ENCODE measurements at places on chromosomes 7 and 10. TPM values are rescaled to one million over a fixed set of nuclear protein-coding genes. Genes with fewer than 3 reads are reported as not detected.

GRCh38 chr10:60967260-60967659, 23.3 kb upstream of the RHOBTB1 start:
- ATAC-seq, result no peak

GRCh38 chr7:50246551-50246950, 58.0 kb upstream of the IKZF1 start:
- ATAC-seq, result no peak

DNA sequence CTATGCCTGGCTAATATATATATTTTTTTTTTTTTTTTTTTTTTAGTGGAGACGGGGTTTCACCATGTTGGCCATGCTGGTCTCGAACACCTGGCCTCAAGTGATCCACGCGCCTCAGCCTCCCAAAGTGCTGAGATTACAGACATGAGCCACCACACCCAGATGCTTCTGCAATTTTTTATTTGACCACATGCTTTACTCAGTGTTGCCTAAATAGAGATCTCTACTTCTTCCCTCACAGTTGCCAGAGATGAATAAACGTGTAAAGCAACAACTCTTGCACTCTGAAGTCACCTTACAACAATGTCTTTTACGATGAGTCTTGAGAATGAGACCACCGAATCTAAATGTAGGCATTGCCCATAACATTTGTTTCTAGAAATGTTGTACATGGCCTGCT, 107.9 kb upstream of the FRMD4A start:
- no peak for ATAC-seq

DNA sequence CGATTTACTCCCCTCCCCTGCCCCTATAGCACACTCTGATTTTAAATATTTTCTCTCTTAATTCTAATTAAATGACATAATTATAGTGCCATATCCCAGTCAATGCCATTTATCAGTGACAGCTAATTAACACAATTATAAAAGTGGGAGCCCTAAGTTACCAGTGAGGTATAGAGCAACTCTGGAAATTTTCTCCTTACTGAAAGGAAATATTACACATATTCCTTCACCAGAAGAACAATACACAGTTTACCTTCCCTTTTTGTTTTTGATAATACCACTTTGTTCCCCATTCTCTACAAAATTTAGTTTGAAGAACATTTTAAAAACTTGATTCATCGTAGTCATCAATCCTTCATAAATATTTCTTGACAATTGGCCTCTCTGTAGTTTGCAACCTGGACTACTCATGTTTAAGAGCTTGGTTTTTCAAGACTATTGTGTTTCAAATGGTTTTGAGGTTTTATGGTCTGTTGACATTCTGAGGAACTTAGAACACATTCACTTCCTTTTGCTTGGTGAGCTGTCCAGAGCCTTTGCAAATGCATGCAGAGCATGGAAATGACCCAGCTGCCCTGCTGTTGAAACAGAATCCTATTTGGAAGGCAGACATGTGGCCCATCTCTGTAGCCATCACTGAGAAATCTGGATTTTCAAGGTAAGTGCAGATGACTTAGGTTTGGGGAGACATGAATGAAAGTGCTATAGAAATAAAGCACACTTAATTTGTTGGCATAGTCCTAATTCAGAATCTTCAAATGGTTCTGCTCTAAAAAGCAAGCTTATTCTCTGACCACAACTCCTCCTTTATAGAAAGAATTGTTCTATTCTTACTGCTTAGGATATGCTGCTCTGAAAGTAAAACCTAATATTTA, at the start of gene GPR141:
TSS of gene GPR141 (plus strand) at position 521 of the 875 bp plus-strand sequence. CDS start 56,628 bp downstream, outside the sequence.
- ATAC-seq, result peak; percentile 25

DNA sequence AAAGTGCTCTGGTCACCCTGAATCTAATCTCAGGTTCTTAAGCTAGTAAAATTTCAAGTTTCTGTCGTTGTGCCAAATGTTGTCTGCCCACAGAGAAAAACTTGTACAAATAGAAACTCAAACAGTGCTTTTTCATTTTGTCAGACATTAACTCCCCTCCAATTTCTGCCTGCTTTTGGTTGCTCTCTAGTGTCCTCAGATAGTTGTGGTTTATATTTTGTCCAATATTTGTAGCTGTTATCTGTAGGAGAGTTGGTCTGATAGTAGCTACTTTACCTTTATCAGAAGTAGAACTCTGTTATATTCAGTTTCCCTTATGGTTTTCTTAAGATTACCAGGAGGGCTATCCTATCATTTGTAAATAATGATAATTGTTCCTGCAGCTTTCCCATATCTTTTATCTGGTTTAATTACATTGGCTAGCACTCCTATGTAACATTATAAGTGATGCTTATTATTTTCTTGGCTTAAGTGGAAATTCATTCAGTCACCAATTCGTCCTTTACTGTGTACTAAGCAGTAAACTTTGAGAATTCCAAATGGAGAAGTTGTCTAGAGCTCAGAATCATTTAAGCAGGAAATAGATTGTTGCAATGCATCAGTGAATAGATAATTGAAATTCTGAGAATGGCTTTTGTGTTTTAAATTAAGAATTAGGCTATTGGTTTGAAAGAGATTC, 91.0 kb downstream of the ANKIB1 start:
- ATAC-seq, result no peak

DNA sequence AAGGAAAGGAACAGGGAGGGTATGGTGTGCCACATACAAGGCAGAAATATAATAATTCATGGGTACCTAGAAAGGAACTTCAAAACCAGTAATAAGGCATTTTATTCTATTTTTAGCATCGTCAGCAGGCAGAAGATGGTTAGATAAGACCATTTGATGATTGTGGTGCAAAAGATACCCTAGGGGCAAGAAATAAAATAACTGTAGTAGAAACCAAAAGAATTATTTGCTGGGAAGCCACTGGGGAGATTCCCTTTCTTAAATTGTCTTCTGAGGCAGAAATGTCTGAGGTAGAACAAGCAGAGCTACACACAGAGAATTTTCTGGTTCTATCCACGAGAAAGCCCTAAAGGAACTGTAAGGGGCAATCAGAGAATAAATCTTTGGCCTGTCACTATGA, 64.3 kb upstream of the PCGF5 start:
- ATAC-seq, result no peak

DNA sequence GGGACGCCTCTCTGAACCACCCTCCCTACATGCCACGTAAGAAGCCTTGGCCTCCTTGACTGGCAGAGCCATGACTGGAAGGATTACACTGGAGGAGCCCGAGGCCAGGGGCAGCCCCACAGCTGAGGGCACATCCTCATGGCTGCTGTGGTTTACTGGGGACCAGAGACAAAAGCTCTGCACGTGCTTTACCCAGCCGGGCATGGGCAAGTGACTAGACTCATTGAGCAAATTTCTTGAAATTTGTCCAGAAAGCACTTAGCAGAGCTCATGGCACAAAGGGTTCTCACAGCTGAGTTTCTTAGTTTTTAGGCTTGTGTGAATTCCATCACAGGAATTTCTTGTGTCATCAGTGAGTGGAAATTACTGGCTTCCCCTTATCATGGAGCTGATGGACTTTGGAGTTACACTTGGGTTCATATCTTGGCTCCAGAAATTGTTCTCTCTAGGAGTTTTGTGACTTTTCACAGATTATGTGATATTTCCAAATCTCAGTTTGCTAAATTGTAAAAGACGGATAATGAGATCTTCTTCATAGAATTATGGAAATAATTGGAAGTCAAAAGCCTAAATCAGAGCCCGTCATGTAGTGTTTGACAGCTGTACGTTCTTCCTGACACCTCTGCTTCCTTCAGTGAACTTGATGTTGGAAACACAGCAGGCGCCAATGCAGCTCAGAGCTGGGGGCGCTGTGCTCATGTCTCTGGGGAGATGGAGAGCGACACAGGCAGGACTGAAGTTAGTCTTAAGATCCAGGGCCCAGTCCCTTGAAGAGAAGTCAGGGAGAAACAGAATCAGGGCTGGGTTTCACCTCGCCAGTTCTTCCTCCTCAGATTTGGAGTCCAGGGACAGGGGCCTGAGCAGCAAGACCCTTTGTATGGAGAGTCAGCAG, 47.7 kb upstream of the MGAM2 start:
- ATAC-seq, result no peak

DNA sequence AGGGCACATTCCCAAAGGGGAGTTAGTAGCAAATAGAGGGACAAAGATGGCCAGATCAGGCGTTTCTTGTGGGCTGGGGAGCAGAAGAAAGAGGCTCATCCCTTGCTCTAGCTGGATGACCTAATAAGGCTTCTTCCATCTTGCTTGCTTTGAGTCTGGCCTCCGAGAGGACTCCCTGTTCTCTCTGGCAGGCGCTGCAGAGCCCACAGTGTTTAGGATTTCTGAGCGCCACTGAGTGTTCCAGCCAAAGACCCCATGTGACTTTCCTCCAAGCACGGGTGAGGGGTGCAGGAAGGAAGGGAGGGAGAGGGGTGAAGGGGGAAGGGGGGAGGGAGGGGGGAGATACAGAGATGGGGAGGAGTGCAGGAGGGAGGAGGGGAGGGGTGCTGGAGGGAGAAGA, 203.8 kb upstream of the SVIL start:
- no peak for ATAC-seq

DNA sequence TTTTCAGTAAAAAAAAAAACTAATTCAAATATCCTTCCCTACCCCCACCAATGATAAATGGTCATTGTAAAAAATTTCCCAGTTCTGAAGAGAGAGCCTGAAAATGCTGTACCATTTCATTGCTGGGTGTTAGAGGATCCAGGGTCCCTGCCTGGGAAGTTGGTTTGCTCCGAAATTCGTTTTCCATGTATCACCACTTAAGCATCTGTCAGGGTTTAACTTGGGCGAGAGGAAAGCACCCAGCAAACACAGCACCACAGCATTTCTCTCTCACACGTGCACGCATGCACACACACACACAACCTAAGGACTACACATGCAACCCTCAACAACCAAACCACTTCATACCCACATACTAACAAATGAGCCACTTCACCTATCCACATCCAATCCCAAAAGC, 42.1 kb upstream of the EMX2 start:
- ATAC-seq, result no peak

- no peak for ATAC-seq
Observed at GRCh38 chr10:15306735-15307280, 64.3 kb downstream of the FAM171A1 start.

GRCh38 chr7:55303220-55303619, 61.9 kb upstream of the LANCL2 start:
- ATAC-seq, result no peak

DNA sequence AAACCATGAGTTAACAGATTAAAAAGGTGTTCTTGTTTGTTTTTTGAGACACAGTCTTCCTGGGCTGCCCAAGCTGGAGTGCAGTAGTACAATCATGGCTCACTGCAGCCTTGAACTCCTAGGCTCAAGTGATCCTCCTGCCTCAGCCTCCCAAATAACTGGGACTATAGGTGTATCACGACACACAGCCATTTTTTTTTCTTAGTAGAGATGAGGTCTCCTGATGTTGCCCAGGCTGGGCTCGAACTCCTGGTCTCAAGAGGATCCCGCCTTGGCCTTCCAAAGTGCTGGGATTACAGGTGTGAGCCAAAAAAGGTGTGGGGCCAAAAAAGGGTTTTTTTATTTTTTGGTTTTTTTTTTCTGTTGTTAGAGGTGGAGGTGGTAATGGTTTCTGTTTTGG, 29.3 kb downstream of the KMT2C start:
- no peak for ATAC-seq

DNA sequence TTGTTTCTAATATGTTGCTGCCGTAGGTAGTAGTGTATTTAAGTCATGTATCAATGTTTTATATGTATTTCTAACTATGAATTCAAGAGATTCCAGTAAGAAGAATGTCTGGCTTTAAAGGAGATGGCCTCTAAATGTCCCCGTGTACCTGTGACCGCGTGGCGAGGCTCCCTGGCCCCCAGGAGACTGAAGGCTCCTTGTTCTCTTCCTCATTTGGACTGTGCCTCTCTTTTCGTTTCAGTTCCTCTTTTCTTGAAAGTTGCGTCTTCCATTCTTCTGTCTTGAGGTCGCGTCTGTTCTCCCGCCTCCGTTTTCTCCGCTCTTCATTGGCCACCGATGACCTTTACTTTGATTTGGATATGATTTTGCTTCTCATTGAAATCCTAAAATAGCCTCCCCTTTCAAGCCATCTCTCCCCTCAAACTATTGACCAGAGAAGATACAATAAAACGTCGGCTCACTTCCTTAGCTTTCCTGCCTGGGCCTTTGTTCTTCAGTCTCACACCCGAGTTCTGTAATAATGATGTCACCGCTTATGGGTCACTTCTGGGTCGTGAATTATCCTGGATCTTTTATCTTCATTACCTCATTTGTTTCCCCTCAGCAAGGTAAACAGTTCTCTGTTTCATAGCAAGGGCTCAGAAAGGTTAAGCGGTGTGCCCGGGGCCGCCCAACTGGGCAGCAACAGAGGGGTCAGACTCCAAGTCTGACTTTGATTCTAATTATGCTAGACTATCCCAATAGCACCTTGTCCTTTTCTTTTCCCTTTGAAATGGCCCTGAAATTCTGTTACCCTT, 28.7 kb downstream of the WIPI2 start:
- ATAC-seq, result no peak

NME8 gene
- total RNA-seq, result not detected

SPDYE11 gene
- total RNA-seq, result not detected

DNMBP gene
- 12.4 TPM for total RNA-seq

MYO3A gene
- total RNA-seq, result 0.20 TPM

FGFBP3 gene
- total RNA-seq, result 0.56 TPM

FAM180A gene
- total RNA-seq, result 0.68 TPM

PRKAR2B gene
- total RNA-seq, result 1.2 TPM

Data from esophagus mucosa (tissue), 1 donor.